ENCODE measurements at places on chromosomes 6 and 20.

DNA sequence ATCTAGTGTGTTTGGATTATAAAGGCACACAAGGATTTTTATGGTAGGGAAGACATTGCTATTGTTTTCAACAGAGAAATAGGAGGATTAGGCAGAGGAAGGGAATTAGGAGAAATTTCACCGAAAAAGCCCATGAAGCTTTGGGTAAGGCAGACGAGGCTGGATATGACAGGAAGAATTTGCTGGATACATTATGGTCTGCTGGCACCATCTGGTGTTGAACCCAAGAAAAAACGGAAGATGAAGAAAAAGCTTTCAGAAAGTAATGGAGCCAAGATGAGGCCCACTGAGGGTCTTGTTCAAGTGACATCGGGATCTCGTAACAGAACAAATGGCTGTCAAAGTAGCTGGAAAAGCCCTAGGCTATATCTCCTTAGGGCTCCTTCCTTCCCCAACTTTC lies 56.5 kb downstream of the OR2J2 start:
- DNase-seq, result no peak

DNA sequence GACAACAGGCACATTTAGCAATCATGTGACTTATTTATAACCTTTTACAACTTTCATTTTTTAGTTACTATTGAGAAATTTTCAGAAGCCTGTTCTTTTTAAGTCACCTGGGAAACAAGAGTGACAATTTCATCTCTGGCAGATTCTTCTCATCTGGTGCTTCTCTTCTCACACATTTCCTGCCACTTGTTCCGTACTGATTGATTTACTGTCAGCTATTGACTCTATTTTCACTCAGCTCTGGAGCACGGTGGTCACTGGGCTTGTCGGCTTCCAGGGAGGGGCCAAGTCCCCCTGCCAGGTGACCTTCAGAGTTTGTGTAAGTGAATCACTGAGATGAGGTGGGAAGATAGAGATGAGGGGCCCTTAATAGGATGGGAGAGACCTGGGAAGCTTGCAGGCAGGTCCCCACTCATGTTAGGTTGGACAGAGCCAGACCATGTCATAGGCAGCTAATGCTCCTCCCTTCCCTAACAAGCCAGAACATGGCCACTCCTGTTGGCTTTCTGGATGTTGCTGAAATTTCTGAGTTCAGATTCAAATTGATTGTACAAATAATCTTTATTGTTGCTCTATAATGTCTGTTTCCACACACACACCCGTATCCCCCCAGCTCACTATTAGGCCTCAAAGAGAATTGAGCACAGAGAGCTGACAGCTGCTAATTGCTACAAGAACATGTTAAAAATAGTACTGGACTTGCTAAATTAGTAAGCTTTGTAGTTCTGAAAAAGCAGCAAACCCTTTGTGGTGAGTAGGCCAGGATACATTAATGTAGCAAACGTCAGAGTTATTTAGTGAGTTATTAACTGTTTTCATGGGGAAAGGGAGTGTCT lies 13.3 kb downstream of the DUSP22 start:
- DNase-seq, result no peak

GRCh38 chr6:7991536-7991935 lies 72.7 kb downstream of the BLOC1S5 start:
- no peak for DNase-seq

DNA sequence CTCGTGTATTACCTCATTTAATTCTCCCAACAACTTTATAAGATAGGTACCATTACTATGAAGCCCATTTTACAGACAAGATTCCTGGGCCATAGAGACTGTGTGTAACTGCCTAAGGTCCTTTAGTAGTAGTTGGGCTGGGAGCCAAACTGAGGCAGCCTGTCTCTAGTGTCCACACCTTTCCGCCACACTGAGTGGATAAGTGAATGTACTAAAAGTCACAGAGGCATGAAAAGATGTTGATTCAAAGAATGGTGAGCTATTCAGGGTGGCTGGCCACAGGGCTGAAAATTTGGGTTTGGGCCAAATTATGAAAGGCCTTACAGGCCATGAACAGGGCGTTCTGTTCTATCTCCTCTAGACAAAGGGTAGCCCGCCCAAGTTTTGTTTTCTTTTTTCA lies 11.0 kb downstream of the CD24 start:
- no peak for DNase-seq

GRCh38 chr20:33857722-33858563 lies 46.8 kb downstream of the CHMP4B start:
- no peak for DNase-seq
